ENCODE measurements at places on chromosomes 3 and 15. TPM values are rescaled to one million over a fixed set of nuclear protein-coding genes. Genes with fewer than 3 reads are reported as not detected.

- no peak for DNase-seq
These were observed 23.6 kb upstream of the DUSP7 start for GRCh38 chr3:52079958-52080357.

DNA sequence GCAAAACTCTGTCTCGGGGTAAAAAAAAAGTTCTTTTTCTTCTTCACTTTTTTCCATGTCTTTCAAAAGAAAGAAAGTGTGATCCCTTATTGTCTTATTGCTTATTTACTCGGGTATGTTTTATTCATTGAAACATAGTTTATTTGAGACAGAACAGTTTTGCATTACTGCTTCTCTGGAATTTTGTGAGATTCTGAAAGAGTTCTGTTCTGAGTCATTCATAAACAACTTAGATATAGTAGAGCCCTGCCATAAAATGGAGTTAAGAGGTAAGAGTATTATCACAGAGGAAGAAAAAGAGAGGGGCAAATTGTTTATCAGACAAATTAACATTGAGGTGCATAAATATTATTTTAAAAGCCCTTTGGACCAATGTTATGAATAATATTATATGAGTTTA is 522.2 kb downstream of the ROBO2 start:
- no peak for DNase-seq

GRCh38 chr3:128307781-128308469 is 154.6 kb downstream of the EEFSEC start:
- no peak for DNase-seq

GRCh38 chr3:188345223-188345622 is 191.3 kb downstream of the LPP start:
- peak; percentile 33 for DNase-seq

The GABRR3 gene
- total RNA-seq: not detected
